ENCODE measurements at places on chromosomes 4 and X.

DNA sequence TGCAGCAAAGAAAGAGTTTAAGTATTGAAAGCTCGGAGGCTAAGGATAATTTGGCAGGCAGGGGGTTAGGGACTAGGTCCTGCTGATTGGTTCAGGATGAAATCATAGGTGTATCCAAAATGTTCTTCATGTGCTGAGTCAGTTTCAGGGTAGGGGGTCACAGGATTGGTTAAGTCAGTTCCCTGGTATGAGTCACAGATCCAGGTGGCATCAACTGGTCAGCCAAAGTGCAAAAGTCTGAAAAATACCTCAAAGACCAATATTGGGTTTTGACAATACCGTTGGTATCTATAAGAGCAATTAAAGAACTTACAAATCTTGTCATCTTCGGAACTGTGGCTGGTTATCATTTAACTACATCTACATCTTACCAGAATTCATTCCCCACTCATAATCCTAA, 25.6 kb upstream of the PRDM8 start:
- DNase-seq = no peak

GRCh38 chr4:138977524-138977923, 38.1 kb upstream of the NOCT start:
- DNase-seq = no peak

- no peak for DNase-seq
Measured at GRCh38 chr4:42104521-42104920, 47.9 kb downstream of the BEND4 start.

- DNase-seq = no peak
Measured at GRCh38 chrX:127011629-127012028, 192.1 kb downstream of the PRR32 start.

DNA sequence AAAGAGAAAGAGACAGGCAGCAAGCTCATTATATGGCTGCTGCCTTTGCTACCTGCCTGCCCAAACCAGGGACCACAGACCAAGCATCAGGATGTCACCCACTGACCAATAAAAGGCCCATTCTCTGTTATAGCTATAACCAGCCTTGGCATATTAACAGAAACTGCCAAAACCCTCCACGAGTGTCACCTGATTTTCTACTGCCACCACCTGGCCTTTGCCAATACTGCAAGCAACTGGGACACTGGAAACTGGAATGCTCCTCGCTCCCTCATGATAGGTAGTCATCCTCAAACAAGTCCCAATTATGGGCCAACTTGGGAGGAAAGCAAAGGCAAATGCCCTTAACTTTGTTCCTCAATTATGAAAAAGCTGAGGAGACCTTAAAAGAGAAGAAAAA, 76.0 kb downstream of the SPIN4 start:
- DNase-seq = no peak

DNA sequence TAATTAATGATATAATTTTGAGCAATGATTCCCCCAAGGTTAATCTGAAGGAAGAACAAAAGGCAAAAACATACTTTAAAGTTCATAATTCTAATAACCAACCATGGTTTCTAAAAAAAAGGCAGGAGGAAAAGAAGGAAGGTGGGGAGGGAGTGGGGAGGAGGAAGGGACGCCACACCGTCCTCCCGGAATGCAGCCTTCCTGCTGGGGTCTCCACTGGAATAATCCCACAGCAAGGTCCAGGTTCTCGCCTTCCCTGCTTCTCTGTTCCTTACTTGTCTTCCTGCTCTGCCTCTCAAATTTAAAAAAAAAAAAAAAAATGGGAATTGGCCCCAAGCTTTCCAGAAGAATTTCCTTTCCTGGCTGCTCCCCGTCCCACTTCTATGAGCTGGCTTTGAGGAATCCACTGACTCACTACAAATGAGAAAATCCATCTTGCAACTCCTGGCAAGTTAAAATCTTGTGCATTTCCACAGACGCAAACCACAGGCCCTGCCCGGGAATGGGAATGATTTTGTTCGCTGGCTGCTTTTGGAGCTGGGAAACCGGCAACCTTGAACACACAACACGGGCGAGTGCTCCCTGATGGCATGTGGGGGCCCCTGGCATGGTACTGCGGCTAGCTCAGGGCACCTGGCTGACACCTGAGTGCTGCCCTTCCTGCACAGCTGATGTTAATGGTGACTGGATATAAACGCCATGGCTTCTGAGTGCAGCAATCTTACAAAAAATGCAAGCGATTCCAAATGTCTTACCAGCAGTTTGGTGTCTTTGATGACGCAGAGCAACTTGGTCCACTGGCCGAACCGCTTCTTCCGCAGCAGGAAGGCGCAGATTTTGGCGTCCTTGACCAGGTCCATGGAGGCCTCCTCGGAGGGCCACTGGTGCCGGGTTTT, 97.0 kb downstream of the AFAP1 start:
- DNase-seq = no peak

DNA sequence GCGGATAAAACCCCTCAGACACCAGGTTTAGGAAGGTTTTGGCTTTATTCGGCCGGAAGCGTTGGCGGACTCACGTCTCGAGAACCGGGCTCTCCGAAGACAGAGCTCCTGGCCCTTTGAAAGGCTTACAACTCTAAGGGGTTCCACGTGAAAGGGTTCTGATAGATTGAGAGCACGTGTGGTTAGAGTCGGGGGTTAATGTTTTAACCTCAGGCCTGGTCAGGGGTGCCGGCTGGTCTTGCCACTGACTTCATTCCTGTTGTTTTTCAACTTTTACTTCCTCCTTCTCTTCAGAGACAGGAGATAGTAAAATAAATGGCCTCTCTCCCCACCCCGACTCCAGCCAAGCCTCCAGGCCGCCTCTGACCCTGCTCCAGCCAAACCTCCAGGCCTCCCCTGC, 4.7 kb upstream of the ASMT start:
- DNase-seq = no peak

DNA sequence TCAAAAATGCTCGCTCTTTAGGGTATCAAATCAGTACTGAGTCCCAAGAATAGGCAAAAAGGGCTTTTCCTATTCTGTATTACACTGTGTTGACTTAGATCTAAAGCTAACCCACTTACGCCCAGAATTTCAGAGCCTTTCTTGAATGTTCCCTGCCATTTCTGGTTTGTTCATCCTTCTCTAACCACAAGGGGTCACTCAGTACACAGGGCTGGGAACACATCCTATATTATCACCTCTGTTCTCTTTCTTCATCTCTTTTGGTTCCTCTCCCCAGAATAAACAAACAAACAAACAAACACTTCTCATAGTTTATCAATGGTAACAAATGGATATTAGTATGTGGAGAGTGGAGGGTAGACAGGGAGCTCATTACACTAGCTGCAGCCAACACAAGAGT, 25.5 kb upstream of the MORC4 start:
- no peak for DNase-seq

GRCh38 chr4:108543359-108543968, 76.9 kb upstream of the RPL34 start:
- DNase-seq = no peak

DNA sequence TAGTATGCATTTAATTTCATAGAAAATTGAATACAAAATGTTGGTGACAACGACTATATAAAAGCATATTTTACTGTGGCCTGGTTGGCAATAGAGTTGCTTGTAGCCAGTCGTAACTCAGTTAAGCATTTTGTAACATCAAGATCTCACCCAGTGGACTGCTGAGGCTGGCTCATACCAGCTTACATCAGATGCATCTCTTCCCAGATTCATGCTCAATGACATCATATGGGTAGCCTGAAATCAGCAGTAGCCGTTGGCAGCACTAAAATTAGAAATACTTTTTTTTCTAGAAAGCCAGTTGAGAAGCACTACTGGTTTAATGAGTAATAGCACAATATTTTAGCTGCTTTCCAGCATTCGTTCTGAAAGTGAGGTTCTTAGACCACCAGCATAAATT, 341.2 kb downstream of the TECRL start:
- no peak for DNase-seq

DNA sequence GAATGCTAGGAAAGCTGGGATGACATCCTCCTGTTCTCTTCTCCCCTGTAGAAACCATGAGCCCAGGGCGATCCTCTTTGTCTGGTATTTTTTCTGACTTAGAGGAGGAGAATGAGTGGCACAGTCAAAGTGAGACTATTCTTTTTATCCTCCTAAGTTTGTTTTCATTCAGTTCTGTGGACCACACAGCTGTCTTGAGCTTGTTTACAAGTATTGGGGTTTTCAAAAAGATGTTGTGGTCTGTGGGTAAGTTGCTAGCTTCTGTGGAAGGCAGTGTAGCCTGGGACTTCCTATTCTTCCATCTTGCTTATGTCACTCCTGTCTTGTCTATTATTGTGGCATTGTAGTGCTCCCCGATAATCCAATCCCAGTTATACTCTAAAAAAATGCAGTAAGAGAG, 223.0 kb downstream of the PAPSS1 start:
- DNase-seq = no peak

GRCh38 chr4:15894921-15895916, 43.3 kb downstream of the FGFBP1 start:
- no peak for DNase-seq

DNA sequence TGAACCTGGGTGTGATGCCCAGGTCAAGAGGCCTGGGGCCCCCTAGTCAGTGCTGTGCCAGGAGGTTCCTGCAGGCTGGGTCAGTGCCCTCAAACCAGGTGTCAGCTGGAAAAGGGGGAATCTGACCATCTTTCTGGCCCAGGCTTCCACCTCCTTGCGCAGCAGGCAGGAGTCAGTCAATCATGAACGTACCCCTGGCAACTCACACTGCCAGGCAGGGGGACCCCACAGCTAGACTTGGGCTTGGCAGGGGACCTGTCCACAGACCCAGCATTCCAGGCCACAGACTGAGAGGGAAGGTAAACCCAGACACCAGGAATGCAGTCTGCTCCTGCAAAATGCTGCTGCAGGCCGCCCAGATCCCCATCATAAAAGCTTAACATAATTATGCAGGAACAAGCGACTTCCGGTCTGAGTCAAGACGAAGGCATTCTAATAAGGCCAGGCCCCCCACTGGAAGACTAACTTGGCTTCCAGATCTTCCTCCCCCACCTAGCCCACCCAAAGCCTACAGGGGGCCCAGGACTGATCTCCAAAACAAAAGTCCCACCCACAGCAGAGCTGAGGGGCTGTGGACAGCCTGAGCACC, 156.3 kb downstream of the BCOR start:
- no peak for DNase-seq

GRCh38 chr4:148651991-148652390, 209.8 kb upstream of the NR3C2 start:
- DNase-seq = no peak

DNA sequence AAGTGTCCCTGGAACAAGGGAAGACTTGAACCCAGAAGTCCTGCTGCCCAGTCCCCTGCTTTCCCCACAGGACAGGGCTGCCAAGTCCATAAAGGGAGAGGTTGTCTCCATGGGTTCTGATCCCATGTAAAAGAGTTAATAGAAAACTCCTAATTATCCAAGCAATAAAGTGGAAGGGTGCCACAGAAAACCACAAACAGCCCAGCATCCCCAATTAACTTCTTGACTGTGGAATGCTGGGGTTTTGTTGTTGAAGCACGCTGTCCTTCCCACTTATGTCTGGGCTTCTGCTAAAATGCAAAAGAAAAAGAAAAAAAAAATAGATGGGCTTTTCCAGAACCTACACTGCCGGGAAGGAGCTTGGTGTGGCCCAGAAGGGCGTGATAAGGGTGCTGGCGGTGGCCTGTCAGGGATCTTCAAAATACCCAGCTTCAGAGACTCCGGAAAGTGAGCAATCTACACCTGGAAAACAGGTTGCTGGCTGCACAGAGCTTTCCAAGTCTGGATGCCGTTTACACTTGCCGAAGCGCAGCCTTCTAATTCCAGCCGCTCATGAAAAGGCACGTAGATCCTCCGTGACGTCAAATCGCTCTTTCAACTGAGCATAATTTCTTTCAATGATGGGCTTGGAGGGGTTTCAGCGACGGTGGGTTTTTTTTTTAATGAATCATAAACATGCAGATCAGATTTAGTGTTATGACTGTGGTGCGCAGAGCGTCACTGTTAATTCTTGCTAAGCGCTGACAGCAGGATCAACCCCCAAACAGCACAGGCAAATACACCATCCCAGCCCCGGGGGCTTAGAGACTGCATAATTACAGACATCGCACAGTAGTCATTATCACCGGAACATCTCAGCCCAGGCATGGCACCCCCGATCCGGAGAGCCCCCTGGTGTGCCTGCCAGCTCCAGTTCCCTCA, 197.6 kb downstream of the BCOR start:
- DNase-seq = no peak

- DNase-seq = no peak
Measured at GRCh38 chr4:40099010-40099409, 42.4 kb downstream of the N4BP2 start.

- DNase-seq = no peak
Measured at GRCh38 chr4:26958925-26959653, 98.4 kb downstream of the STIM2 start.

DNA sequence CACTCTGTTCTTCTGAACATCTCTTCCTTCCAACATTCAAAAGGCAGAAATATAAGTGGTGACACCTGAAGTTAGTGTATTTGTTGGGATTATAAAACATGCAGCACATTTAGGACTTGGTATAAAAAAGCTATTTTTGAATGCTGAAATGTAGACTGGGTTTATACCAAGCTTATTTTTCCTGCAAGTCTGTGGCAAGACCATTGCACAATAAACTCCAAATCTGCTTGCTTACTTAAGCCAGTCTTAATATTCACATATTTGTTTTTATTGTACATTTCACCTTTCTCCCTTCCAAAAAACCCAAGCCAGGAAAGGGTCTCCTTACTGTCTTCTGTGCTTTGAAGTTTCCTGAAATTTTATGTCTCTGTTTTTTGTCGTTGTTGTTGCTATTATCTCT, 63.7 kb downstream of the FHIP1A start:
- no peak for DNase-seq

DNA sequence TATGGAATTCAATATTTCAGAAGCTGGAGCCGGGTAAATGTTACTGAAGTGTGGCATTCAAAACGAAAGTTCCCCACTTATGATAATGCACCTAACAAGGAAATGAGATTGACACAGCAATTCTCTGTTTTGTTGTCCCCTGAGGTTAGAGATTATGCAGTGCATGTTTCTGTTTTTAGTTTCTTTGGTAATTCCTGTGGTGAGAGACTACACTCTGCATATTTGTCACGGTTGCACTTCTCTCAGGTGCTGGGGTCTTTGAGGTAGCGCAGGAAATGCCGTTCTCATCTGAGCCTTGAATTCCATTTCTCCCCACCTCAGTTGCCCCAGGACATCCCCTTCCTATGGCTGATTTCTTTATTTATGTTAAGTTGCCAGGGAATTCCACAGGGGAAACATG, 15.3 kb upstream of the BEND4 start:
- DNase-seq = no peak

Measured in stimulated activated CD4-positive, alpha-beta T cell treated with anti-CD3 and anti-CD28 coated beads, Interleukin-1b, Interleukin-23, amount 100 ng/mL, for 1 hour (primary cell).